ENCODE measurements at places on chromosomes 11 and 22.
A peak's percentile ranks its signal among the peaks of the same experiment; 100 is the strongest.

DNA sequence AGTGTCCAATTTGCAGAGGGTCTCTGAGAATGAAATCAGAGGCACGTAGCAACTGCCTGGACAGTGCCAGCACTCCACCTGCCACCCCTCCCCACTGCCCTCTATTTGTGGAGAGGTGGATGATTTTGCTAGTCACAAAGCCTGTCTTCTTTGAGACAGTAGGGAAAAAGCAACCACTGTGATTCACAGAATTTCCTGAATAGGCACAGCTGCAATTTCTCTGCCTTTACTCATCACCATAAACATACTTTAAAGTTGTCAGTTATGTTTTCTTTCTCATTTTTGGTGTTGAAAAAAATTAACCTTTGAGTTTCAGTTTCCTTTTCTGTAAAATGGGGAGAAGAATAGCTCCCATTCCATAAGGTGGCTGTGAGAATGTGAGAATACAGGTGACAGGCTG is 134.3 kb downstream of the TEAD1 start:
- no peak overlapping the region for H3K27ac ChIP-seq
- no peaks in the 10 kb centered on the region for H3K27me3 ChIP-seq
- no peaks in the 10 kb centered on the region for H3K36me3 ChIP-seq
- H3K4me1 ChIP-seq: peaks cover 20% of the 10 kb centered on the region
- no peak overlapping the region for H3K4me3 ChIP-seq
- DNase-seq: no peak

DNA sequence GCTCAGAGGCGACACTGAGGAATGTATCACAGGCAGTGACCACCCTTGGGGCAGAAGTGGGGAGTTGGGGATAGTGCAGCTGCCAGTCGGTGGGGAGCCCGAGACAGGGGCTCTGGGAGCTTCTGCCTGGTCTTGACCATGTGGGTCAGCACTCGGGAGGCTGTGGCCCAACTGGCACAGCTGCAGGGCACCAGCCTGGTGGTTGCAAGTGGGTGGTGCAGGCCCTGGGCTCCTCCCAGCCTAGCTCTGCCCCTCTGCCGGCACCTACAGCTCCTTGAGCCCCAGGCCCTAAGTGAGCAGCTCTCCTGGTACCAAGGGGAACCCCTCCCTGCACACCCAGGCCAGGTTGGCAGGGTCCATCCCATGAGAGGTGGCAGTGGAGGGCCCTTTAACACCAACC is 12.6 kb upstream of the RASL10A start:
- DNase-seq: no peak
- no peak overlapping the region for H3K27ac ChIP-seq

DNA sequence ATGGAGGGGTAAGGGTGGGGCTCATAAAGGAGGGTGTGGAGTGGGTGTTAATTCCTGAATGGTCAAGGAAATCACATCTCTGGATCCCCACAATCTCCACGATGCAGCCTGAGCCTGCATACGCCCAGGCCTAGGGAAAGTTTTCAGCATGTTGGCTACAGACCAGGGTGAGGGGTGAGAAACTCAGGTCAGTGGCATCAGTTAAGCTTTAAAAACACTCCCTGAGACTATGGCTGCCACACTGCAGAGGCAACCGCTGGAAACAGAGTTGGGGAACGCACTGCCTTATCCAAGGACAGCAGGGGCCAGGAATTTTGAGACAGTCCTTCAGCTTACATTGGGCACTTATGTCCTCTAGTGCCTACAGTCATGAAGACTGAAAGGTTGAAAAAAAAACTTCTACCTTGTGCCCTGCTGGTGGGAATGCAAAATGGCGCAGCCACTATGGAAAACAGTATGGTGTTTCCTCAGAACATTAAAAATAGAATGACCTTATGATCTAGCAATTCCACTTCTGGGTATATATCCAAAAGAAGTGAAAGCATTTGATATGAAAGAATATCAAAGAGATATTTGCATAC is 19.7 kb downstream of the DKK3 start:
- no peak for DNase-seq
- H3K27me3 ChIP-seq: no peaks in the 10 kb centered on the region
- no peak overlapping the region for H3K4me3 ChIP-seq

GRCh38 chr11:17695454-17696441 is 23.6 kb upstream of the MYOD1 start:
- no peak for DNase-seq
- no peak overlapping the region for H3K4me3 ChIP-seq
- peaks cover 8% of the 10 kb centered on the region for H3K4me1 ChIP-seq
- H3K27ac ChIP-seq: no peak overlapping the region

- no peaks in the 10 kb centered on the region for H3K27me3 ChIP-seq
- no peak overlapping the region for H3K27ac ChIP-seq
- H3K4me1 ChIP-seq: no peaks in the 10 kb centered on the region
- DNase-seq: no peak
- H3K36me3 ChIP-seq: no peaks in the 10 kb centered on the region
- no peak overlapping the region for H3K4me3 ChIP-seq
Observed at GRCh38 chr11:44885919-44886789, 64.5 kb downstream of the TP53I11 start.

DNA sequence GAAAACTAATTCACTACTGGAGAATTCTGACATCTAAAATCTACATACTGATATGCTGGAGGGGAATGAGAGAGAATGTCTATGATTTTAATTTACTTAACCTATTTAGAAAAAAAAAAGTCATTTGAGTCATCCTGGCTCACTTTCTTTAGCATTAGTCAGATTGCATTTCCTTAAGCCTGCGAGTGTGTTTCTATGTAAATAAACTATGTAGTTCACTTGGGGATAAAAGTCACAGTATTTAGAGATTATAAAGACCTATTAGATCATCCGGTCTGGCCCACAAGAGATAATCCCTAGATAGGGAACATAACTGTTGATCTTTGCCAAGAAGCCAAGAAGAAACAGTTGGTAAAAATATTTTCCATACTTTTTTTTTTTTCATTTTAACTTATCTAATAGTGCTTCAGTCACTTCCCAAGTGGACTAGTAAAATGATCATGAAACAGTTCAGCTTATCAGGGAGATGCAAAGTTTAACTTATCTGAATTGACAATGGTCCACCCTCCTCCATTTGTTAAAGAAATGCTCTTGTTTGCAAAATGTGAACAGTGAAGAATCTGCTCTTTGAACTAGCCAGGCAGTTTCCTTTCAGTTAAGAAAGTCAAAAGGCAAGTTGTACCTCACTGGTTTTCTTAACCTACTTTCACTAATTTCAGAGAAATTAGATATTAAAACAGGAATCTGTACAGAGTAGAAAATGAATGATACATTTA is 21.2 kb upstream of the BLID start:
- H3K36me3 ChIP-seq: no peaks in the 10 kb centered on the region
- H3K27ac ChIP-seq: peak overlapping the region; percentile 81
- peak; percentile 91 for DNase-seq
- no peaks in the 10 kb centered on the region for H3K27me3 ChIP-seq
- peaks cover 55% of the 10 kb centered on the region for H3K4me1 ChIP-seq
- H3K4me3 ChIP-seq: peak overlapping the region; percentile 16

DNA sequence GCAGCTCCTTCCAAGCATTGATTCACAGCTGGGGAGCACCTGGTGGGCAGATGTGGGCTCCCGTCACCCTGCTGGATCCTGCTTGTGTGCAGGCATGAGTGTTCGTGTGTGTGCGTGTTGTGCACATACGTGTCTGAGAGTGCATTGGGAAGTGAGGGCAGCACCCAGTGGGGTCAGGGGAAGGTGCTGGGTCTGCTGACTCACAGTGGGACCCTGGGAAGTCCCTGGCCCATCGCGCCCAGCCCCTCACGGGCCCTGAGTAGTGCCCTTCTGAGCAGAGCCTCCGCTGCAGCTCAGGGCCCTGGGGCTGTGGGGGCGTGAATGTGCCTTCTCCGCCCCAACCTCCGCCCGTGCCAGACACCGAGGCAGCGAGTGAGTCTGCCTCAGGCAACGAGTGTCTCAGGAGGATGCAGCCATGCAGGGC is 36.8 kb downstream of the WNT11 start:
- H3K4me3 ChIP-seq: no peak overlapping the region
- no peak overlapping the region for H3K27ac ChIP-seq
- DNase-seq: no peak
- no peaks in the 10 kb centered on the region for H3K36me3 ChIP-seq
- H3K27me3 ChIP-seq: no peaks in the 10 kb centered on the region
- no peaks in the 10 kb centered on the region for H3K4me1 ChIP-seq

DNA sequence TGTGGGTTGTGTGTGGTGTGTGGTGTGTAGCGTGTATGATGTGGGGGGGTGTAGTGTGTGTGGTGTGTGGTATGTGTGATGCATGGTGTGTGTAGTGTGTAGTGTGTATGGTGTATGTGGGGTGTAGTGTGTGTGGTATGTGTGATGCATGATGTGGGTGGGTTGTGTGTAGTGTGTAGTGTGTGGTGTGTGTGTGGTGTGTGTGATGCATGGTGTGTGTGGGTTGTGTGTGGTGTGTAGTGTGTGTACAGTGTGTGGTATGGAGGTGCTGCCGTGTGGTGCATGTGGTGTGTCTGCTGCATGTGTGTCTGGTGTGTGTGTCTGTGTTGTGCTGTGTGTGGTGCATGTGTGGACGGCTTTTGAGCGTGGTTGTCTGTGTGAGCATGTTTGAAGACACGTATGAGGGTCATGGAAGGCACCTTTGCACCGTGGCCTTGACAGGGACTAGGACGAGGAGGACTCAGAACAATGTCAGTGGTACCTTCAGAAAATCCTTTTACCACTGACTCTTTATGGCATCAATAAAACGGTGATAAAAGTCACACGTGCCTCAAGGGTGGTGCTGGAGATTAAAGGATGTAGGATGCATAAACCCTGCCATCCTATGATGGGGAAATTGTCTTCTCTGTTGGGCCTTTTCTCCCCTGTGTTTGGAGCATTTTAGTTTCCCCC is 328.7 kb upstream of the B3GAT1 start:
- no peaks in the 10 kb centered on the region for H3K27me3 ChIP-seq
- no peaks in the 10 kb centered on the region for H3K36me3 ChIP-seq
- no peak overlapping the region for H3K27ac ChIP-seq
- H3K4me3 ChIP-seq: no peak overlapping the region
- no peak for DNase-seq

GRCh38 chr22:45860201-45860600 is 116.8 kb downstream of the WNT7B start:
- H3K4me3 ChIP-seq: no peak overlapping the region
- H3K4me1 ChIP-seq: no peaks in the 10 kb centered on the region
- H3K27ac ChIP-seq: no peak overlapping the region
- H3K36me3 ChIP-seq: no peaks in the 10 kb centered on the region
- H3K27me3 ChIP-seq: no peaks in the 10 kb centered on the region
- DNase-seq: no peak

DNA sequence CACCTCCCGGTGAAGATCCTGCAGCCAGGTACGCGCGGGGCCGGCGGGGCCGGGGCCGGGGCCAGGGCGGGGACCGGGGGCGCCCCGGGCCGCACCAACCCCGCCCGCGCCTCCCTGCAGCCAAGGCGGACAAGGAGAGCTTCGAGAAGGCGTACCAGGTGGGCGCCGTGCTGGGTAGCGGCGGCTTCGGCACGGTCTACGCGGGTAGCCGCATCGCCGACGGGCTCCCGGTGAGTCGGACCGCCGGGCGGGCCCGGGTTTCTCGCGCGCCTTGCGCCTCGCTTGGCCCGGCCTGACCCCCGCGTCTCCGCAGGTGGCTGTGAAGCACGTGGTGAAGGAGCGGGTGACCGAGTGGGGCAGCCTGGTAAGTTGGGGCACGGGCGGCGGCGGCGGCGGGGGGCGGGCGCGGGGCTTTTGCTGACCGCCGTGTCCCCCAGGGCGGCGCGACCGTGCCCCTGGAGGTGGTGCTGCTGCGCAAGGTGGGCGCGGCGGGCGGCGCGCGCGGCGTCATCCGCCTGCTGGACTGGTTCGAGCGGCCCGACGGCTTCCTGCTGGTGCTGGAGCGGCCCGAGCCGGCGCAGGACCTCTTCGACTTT is 531 bp downstream of the PIM3 start:
- no peak for DNase-seq
- peak overlapping the region; percentile 94 for H3K27ac ChIP-seq
- H3K4me1 ChIP-seq: peaks cover 27% of the 10 kb centered on the region
- H3K4me3 ChIP-seq: peak overlapping the region; percentile 93
- H3K36me3 ChIP-seq: peaks cover 28% of the 10 kb centered on the region

GRCh38 chr11:117875382-117876058 is 938 bp downstream of the FXYD6 start:
- H3K4me1 ChIP-seq: peaks cover 11% of the 10 kb centered on the region
- peaks cover 19% of the 10 kb centered on the region for H3K27me3 ChIP-seq
- no peak overlapping the region for H3K27ac ChIP-seq
- DNase-seq: no peak
- H3K36me3 ChIP-seq: no peaks in the 10 kb centered on the region

- H3K27me3 ChIP-seq: peaks cover 5% of the 10 kb centered on the region
- H3K27ac ChIP-seq: no peak overlapping the region
- no peaks in the 10 kb centered on the region for H3K4me1 ChIP-seq
- no peaks in the 10 kb centered on the region for H3K36me3 ChIP-seq
- H3K4me3 ChIP-seq: no peak overlapping the region
Observed at GRCh38 chr11:72562431-72562830, 111.8 kb downstream of the PDE2A start.

GRCh38 chr22:28179392-28179791 is 260.3 kb upstream of the PITPNB start:
- no peak overlapping the region for H3K4me3 ChIP-seq
- no peak for DNase-seq
- H3K27ac ChIP-seq: no peak overlapping the region

DNA sequence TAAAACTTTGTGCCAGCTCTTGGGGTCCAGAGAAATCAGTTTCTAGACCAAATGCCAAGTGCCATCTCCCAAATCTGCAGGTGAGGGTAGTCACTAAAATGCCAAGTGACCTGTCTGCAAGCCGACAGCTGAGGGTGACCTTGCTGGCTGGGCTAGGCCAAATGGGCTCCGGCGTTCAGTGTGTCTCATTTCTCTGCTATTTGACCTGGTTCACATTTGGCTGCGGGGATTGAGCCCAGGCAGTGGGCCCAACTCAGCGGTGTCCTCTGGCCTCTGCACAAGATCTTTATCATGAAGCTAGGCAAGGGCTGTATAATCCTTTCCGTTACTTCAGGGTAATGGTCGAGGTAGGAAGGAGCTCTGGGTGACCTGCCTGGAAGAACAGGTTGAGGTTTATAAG is 87.5 kb downstream of the SNX19 start:
- no peaks in the 10 kb centered on the region for H3K36me3 ChIP-seq
- H3K27ac ChIP-seq: no peak overlapping the region
- no peak for DNase-seq
- no peaks in the 10 kb centered on the region for H3K27me3 ChIP-seq
- H3K4me1 ChIP-seq: peaks cover 8% of the 10 kb centered on the region

DNA sequence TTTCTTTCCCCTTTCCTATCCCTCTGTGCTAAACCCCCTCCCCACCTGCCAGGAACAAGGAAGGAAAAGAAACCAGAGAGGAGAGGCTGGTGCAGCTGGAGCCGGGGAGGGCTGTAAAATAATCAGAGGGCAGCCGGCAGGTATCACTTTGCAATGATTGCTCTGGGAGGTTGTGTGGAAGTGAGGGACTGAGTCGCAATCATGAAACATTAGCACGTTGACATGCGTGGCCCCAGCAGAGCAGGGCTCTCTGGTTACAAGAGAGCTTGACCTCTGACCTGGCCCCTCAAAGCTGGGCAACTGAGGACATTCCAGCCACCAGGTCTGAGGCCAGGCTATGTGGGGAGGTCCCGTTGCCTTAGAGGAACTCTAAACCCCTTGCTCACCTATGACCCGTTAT is 170.8 kb upstream of the BDNF start:
- peaks cover 52% of the 10 kb centered on the region for H3K27me3 ChIP-seq
- H3K36me3 ChIP-seq: no peaks in the 10 kb centered on the region
- H3K4me3 ChIP-seq: no peak overlapping the region
- H3K4me1 ChIP-seq: peaks cover 4% of the 10 kb centered on the region
